ENCODE measurements at places on chromosomes 2 and 18.

- DNase-seq = peak; percentile 83
Measured at GRCh38 chr2:176997074-176997791, 215.4 kb upstream of the HNRNPA3 start.

GRCh38 chr2:42998721-42999120, 206.3 kb upstream of the HAAO start:
- DNase-seq = no peak

- no peak for DNase-seq
Measured at GRCh38 chr18:3384664-3385563, 65.1 kb upstream of the TGIF1 start.

DNA sequence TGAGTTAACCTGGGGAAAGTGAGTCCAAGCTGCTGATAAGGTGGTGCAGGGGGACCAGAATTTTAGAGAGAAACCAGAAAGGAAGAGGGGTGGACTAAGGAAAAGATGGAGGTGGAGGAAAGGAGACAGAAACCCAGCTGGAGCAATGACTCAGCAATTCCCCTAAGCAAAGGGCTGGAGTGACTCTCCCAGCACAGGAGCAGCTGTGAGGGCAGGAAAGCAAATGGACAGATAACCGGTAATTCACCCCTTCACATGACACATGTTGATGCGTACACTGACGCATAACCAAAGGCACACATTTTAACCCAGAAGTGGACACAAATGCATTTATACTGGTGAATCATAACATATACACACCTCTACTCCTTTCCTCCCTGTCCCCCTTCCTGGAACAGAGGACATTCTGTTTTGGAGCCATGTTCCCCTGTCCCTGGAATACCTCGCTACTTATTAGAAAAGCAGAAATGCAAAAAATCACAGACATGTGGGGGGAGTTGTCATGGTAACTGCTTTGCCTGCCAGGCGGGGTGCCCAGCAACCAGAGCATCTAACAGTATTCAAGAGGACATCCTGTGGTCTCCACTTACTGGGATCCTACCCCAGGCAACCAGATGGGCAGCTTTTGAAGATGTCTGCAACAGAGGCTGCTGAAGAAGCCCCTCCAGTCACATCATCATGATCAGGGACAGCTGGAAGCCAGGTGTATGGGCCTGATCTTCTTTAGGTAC, 4.7 kb downstream of the CDK5R2 start:
- DNase-seq = peak; percentile 91

DNA sequence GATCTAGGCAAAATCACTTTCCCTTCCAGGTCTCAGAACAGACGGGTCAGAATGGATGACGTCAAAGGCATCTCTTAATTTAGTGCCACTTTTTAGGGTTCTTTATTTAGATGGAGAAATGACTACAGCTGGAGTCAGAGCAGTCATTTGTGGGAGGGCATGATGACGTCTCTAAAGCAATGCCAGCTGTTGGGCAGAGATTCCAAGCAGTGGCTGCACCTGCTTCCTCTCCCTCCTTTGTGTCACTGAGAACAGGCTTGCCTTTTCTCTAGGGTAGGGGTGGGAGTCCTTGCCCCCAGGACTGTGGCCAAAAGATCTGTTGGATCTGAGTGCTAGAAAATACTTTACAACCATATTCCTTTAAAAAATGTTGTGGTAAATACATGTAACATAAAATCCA, 28.7 kb upstream of the SKOR2 start:
- DNase-seq = no peak

DNA sequence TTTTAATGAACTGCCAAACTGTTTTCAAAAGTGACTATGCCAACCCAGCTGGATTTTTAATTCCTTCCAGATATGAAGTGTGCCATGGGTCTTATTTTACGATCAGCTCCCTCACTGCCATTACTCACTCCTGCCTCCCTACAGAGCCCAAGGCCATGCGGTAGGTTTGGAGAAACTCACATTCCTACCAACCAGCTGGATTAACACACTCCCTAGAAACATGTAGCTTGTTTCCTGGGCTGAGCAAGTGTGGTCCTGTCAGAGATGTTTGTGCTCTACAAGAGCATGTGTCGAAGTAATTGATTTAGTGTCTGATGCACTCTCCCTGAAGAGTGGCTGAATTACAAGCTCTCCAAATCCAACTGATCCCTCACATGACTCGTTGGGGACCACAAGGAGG, 82.5 kb downstream of the SPP2 start:
- peak; percentile 98 for DNase-seq

- DNase-seq = no peak
Measured at GRCh38 chr18:24010673-24011072, 3.9 kb upstream of the TTC39C start.

DNA sequence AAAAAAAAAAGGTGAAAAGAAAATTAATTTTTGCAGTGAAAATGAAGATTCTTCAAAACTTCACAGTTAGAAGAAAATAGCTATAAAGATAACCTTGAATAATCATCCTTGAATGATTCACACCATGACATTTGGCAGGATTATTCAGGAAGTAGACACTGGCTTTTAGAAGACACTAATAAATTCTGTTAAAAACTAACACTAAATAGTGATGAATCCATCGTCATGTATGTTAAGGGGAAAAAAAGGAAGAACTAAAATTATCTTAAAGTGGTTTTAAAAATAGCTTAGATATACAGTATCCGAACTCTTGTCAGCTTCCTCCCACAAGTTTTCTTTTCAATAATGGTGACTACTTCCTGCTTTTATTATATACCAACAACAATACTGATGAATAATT, 10.2 kb downstream of the USP37 start:
- no peak for DNase-seq

- DNase-seq = peak; percentile 91
Measured at GRCh38 chr2:191758518-191759507, 80.9 kb downstream of the NABP1 start.

GRCh38 chr2:68216454-68217310, 35.6 kb downstream of the PPP3R1 start:
- DNase-seq = no peak

GRCh38 chr2:223537651-223538601, 64.2 kb downstream of the SCG2 start:
- DNase-seq = peak; percentile 65

- no peak for DNase-seq
Measured at GRCh38 chr2:18422432-18423165, 137.9 kb downstream of the RDH14 start.

DNA sequence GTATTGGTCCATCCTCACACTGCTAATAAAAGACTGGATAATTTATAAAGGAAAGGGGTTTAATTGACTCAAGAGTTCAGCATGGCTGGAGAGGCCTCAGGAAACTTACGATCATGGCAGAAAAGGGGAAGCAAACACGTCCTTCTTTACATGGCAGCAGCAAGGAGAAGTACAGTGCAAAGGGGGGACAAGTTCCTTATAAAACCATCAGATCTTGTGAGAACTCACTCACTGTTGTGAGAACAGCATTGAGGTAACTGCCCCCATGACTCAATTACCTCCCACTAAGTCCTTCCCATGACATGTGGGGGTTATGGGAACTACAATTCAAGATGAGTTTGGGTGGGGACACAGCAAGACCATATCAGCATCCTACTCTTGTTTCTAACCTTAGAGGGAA, 37.0 kb downstream of the SP100 start:
- no peak for DNase-seq

- DNase-seq = no peak
Measured at GRCh38 chr2:14910654-14911053, 278.1 kb downstream of the LRATD1 start.

DNA sequence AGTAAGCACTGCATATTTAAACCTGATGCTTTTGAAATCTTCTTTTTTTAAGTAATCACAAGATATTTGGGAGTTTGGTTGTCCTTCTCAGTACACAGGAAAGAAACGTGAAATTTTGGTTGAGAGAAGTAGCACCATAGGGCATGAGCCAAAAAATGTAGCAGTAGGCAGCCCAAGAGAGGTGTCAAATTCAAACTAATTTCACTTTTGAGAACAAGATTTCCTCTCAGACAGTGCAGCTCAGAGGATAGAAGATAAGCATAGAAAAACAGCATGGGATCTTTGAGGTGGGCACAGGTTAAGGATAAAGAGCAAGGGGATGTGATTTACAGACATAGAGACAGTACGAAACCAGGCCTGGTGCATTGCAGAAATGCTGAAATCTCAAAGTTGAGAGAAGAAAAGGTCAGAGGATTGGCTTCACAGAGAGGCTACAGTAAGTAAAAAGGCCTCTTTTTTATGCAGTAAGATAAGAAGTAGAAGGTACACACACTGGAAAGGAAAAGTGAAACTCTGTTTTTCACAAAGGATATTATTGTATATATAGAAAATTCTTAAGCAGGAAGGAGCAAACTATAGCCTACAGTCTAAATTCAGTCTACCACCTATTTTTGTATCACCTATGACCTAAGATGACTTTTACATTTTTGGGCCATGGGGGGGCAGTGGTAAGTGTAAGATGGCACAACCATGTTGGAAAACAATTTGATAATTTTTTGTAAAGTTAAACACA, 89.8 kb downstream of the PKP4 start:
- no peak for DNase-seq

DNA sequence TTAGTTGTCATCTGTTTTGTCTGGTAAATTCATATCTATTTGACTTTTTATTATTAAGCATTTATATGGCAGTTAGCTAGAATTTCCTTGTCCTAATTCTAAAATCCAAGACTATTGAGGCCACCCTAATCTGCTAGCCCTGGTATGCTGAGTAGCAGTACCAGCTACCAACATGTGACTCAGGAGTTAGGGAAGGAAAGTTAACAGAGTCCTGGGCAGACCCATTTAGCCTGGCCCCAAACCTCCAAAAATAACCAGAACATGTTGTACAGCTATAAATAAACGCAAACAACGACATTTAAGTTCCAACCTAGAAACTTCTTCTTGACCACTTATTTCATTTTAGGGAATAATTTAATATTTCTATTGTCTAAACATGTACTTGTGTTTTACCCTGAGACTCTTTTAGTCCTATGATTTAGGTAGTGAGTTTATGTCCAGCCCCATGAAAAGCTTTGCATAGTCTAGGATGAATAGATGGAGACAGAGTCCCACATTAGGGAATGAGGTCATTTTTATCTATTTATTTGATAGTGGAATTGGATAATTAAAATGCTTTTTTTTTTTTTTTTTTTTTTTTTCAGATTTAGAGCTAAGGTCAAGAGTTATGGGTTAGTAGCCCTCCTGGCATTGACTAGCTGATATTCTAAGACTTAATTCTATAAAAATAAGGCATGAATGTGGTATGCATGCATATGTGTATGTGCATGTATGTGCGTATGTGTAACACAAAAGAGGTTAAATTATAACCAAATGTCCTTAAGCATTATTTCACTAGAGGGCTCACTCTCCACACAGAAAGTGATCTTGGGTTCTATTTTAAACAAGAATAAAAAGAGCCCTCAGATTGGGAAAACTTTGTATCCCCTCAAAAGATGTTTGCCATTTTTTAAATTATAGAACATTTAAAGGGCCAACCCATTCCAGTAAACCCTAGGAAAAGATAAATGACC, 160.1 kb upstream of the MAPRE2 start:
- peak; percentile 7 for DNase-seq

DNA sequence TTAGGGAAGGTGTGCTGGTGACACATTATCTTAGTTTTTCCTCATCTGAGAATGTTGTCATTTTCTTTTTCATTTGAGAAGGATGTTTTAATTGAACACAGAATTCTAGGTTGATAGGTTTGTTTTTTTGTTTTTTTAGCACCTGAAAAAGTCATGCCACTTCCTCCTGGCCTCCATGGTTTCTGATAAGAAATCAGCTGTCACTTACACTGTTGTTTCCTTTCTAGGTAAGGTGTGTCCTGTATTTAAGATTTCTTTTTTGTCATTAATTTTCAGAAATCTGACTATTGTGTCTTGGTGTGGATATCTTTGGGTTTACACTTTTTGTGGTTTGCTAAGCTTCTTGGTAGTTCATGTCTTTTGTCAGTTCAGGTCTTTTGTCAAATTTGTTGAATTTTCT, 99.3 kb downstream of the ROCK1 start:
- DNase-seq = no peak

DNA sequence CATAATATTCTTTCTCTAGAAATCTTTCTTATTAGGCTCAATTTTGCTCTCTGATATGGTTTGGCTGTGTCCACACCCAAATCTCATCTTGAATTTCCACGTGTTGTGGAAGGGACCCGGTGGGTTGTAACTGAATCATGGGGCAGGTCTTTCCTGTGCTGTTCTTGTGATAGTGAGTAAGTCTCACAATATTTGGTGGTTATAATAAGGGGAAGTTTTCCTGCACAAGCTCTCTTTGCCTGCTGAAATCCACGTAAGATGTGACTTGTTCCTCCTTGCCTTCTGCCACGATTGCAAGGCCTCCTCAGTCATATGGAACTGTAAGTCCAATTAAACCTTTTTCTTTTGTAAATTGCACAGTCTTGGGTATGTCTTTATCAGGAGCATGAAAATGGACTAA, 73.8 kb downstream of the CAVIN2 start:
- DNase-seq = no peak
